Lung (tissue), 17 donors: ENCODE measurements at places on chromosomes 16 and 17. TPM values are rescaled to one million over a fixed set of nuclear protein-coding genes. Genes with fewer than 3 reads are reported as not detected.

CRYBA1 gene
- not detected for total RNA-seq

DNA sequence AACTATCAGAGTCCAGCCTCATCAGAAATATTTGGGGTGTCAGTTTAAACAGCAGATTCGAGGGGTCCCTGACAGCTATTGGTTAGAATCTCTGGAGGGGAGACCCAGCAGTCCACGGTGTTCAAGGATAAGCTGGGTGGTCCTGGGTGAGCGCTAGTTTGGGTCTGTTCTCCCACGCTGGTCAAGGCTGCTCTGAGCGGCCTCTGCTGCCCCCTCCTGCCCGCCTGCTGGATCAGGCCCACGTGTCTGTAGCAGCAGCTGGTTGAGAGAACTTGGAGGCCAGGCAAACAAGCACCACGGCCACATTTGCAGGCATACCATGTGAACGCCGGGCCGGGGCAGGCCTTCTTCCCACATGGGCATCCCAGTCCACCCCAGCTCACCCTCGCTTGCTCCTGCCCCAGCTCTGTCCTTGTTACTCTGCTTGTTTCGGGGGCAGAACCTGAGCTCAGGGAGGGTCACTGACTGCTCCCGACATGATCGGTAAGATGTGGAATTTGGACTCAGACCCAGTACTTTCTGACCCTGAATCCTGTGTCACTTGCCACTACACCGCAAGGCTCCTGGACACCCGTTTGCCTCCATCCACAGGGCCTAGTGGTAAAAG is 7.4 kb downstream of the FOXF1 start:
- peak; percentile 93 for DNase-seq

LDHD gene
- total RNA-seq = 17.0 TPM

CBX2 gene
- 13.5 TPM for total RNA-seq

MATCAP1 gene
- total RNA-seq = 41.8 TPM

GRCh38 chr16:13403326-13403725 is 501.9 kb downstream of the SHISA9 start:
- no peak for DNase-seq
